ENCODE measurements at places on chromosomes 5 and 9.

- DNase-seq = no peak
These were observed 7.9 kb downstream of the MTRR start for GRCh38 chr5:7876867-7877266.

GRCh38 chr5:43156388-43156787 is 35.6 kb upstream of the NIM1K start:
- DNase-seq = no peak

DNA sequence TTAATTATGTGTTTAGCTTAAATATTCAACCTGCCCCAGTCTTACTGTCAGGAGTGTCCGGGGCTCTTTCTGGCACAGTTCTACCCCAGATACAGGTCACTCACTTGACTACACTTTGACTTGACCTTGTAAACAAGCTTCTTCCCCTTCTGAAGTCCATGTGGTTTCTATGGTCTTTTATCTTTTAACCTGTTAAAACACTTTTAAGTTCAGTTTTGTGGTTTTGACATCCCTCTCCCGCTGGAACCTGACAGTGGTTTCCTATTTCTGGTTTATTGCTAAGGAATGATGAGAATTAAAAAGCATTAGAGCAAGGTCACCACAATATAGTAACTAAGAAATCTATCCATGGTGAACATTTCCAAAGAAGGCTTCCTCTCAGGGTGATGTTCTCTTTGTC is 300.1 kb downstream of the TMEM167A start:
- DNase-seq = no peak

GRCh38 chr9:124264823-124265233 is 7.1 kb downstream of the NEK6 start:
- no peak for DNase-seq

GRCh38 chr9:31153250-31153840 is 1231.1 kb upstream of the ACO1 start:
- DNase-seq = no peak

GRCh38 chr9:6098431-6098830 is 83.0 kb upstream of the RANBP6 start:
- DNase-seq = no peak

- peak; percentile 49 for DNase-seq
These were observed at the start of gene GPR150 for GRCh38 chr5:95620030-95620869. Gene GPR150 (plus strand): TSS chr5:95620087. CDS start chr5:95620276, 189 bp downstream.

DNA sequence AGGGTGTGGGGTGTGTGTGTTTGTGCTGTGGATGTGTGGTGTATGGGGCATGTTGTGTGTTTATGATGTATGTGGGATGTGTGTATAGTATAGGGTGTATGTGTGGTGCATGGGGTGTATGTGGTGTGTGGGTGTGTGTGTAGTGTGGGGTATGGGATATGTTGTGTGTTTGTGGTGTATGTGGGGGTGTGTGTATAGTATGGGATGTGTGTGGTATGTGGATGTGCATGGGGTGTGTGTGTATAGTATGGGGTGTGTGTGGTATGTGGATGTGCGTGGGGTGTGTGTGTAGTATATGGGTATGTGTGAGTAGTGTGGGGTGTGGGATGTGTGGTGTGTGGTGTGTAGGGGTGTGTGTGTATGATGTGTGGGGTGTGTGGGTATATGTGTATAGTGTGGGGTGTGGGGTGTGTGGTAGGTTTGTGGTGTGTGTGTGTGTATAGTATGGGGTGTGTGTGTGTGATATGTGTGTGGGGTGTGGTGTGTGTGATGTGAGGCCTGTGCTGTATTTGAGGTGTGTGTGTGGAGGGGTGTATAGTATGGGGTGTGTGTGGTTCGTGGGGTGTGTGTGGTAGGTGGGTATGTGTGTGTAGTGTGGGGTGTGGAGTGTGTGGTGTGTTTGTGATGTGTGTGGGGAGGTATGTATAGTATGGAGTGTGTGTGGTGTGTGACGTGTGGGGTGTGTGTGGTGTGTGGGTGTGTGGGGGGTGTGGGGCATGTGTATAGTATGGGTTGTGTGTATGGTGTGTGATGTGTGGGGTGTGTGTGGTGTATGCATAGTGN is 10.5 kb downstream of the ECSCR start:
- DNase-seq = no peak

- no peak for DNase-seq
These were observed 10.8 kb downstream of the ZDHHC11B start for GRCh38 chr5:773517-774264.

DNA sequence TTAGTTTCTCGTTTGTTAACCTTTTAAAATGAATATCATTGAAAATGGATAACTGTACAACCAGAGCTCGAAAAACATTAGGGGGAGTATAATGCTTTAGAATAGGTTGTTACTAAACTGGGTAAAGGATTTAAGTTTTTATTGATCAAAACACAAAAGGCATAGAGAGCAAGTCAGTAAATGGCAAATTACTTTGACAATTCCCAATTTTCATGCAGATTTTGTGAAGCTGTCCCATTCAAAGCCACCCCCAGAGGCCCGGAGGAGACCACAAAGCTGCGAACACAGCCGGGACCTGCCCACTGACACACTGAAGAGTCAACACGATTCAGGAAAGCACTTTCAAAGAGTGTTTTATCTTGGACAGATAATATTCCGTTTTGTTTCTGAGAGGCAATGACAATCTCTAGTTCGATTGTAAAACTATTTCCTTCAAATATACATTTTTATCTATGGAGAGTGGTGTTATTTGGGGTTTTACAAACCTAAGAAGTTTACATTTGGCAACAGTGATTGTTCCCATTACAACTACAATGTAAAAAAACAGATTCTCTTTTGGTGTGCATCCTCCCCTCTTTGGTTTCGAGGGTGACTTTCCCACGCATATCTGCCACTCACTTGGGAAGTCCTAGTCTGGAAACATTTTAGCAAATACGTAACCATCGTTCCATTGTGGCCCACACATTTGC is 182.6 kb upstream of the TBCA start:
- DNase-seq = no peak

DNA sequence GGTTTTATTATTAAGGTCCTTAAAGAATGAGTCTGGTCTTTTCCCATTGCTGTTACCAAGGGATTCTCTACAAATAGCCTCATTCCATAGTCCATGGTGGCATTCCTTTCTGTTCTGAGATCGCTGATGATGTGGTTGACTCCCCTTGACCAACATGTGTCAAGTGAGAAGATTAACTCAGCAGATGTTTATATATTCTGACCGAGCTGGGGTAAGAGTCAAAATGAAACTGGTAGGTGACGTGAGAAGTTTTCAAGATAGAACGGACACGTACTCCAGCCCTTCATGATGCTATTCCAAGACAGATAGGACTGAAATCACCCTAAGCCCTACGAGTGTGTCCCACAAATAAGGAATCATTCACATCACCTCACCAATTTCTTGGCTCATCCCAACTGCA is 155.5 kb upstream of the WWC1 start:
- DNase-seq = no peak

- DNase-seq = no peak
These were observed 3.1 kb downstream of the HMCN2 start for GRCh38 chr9:130268521-130269211.

- no peak for DNase-seq
These were observed 3.8 kb downstream of the FGF10 start for GRCh38 chr5:44385291-44385900.

GRCh38 chr5:54774281-54775170 is 210.9 kb downstream of the ESM1 start:
- DNase-seq = no peak

DNA sequence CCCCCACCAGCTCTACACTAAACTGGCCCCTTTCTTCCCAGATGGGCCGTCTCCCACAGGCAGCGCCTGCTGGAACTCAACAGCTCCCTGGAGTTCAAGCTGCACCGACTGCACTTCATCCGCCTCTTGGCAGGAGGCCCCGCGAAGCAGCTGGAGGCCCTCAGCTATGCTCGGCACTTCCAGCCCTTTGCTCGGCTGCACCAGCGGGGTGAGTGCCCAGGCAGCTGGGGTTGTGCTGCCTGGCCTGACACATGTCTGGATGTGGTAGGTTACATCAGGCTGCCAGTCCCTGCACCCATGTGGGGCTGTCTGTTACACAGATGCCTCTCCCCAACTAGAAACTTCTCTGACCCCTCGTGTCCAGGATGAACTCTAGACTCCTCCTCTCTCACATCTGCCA is 9.8 kb downstream of the NHP2 start:
- DNase-seq = no peak

DNA sequence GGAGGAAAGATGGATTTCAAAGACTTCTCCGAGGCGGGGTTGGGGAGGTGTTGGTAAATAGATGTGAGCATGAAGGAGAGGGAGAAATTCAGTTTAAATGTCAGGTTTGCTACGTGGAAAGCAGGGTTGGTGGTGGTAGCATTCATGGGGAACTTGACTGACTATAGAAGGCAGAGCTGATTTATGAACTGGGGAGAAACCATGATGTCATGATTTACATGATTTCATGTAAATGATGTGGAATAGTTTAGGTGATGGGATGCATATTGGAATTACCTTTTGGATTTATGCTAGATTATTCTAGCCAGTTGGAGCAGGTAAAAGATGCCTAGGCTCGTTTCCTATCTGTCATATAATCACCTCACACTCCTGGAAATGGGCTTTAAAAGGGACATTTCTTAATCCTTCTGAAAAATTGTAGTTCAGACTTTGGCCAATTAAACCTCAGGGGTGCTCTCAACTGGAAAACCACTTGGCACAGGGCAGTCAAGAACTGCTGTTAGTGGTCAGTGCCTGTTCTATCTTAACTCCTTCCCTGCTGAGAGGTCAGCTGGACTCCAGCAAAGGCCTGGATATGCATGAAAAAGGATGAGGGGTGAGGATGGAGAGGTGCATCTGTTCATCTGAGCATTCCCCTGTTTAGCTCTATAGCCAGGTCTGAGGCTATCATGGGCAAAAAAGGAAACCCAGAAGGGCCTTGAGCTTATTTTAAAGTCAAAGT is 50.1 kb upstream of the BASP1 start:
- DNase-seq = no peak

- no peak for DNase-seq
These were observed 8.8 kb upstream of the CEP72 start for GRCh38 chr5:603081-603998.

Data from T-helper 9 cell (primary cell).